ENCODE measurements at places on chromosomes 5 and 9.

DNA sequence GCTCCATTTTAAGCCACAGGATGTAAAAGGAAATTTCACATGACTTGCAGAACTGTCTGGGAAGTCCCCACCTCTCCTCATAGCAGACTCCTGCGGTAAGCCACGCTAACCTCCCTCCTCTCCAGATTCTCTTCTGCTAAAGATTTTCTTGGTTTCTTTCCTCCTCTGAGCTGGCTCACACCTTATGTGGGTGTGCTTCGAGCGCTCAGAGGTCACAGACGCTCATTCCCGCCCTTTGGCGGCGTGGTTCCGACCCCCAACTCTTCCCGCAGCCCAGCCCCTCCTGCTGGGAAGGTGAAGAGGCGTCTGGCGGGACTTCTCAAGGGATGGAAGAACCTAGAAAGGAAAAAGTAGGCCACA lies 32.9 kb upstream of the CDK20 start:
- DNase-seq: no peak

DNA sequence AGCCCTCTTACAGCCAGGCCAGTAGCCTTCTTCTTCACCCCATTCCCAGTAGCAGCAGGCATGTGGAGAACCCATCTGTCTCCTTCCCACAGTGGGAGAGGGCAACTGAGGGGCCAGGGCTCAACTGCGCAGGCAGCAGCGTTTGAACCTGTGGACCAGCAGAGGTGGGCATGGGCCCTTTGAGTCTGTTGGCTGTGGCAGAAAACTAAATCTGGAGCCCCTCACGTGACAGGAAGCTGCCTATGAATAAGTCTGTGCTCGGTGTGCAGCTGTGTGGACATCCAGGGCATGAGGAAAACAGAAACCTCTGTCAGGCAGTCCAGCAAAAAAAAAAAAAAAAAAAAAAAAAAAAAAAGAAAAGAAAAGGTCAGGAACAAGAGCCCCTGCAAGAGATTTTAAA lies 189.2 kb upstream of the NR3C1 start:
- peak; percentile 19 for DNase-seq

GRCh38 chr5:10627160-10627701 lies 63.4 kb downstream of the ANKRD33B start:
- DNase-seq: no peak

GRCh38 chr9:124613849-124614248 lies 106.7 kb upstream of the NR5A1 start:
- no peak for DNase-seq

DNA sequence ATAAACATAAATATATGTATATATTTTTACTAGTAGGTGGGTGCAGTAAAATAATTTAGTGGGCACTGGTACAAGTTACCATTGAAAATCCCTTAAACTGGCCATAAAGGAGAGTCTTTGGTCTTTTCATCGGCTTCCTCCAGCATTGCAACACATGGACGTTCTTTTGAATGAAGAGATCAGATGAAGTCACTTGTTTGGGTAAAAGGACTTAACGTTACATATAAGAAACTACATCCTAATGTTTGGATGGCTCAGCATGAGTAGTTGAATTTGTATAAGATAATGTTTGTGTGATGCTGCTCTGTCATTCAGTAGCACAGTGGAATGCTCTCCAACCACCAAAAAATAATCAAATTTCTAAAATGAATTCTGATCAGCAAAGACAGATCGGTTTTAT lies 31.6 kb downstream of the AFAP1L1 start:
- DNase-seq: no peak

DNA sequence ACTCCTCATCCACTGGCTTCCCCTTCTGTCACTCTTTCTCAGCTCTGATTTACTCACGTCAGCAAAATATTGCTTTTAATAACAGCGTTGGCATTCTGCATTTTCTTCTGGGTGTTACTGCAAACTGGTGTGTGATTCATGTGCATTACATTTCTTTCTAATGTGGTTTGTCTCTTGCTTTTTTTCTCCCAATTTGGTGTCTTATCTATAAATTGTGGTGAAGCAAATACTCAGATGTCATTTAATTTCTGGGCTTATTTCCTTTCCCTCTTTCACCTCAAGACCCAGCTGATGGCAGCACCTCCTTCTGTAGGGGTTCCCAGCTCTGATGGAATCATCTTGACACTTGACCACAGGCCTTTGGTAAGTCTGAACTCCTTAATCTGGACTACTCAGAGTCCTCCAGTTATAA lies 180.7 kb upstream of the ZNF618 start:
- DNase-seq: no peak

GRCh38 chr9:18545636-18546360 lies 71.8 kb downstream of the ADAMTSL1 start:
- no peak for DNase-seq

DNA sequence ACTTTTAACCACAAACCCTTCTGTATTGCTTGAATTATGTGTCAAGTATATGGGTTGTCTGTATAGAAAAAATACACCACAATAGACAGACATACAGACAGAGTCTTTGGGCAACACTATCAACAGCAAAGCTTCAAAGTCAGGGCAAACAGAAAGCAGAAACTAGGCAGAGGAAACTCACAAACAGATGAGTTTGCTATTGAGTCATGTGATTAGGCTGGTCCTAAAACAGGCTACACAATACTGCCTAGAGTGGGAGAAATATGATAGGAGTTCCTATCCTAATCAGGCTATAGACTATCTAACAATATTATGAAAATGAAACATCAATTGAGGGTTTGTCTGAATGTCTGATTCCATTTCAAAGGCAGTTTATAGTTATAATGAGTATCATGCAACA lies 156.4 kb downstream of the EDIL3 start:
- no peak for DNase-seq

- peak; percentile 68 for DNase-seq
Observed at GRCh38 chr5:179345433-179346321, at the start of gene ADAMTS2. ADAMTS2 (minus strand) TSS chr5:179345461; CDS start chr5:179345328, 133 bp downstream.

GRCh38 chr9:135898634-135899407 lies 8.5 kb downstream of the CAMSAP1 start:
- no peak for DNase-seq

DNA sequence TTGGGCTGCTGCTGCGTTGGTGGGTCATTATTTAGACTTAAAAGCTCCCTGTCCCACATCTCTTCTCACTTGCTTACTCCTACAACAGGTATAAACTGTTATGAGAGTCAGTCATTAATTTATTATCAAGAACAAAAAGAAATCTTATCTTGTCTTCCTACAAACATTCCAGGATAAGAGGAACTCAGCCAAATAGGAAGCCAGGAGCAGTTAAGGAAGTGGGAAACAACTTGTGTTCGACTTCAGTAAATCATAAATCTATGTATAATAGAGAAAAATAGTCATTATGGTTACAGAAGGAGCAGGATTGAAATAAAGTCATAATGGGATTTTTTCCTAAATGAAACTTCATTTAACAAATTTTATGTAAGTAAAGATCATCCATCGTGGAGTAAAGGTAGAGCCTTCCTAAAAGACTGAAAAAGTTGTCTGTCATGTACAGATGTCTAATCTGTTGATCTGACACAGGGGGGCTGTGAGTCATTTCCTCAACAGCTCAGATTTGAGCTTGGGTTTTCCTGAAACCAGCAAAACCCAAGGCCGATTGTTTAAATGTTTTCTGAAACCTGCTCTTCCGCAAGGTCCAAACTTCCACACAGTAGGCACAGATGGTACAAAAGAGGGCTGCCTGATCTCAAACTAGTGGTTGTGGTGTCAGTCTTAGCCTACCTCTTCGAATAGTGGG lies 25.3 kb upstream of the LRRTM2 start:
- no peak for DNase-seq

DNA sequence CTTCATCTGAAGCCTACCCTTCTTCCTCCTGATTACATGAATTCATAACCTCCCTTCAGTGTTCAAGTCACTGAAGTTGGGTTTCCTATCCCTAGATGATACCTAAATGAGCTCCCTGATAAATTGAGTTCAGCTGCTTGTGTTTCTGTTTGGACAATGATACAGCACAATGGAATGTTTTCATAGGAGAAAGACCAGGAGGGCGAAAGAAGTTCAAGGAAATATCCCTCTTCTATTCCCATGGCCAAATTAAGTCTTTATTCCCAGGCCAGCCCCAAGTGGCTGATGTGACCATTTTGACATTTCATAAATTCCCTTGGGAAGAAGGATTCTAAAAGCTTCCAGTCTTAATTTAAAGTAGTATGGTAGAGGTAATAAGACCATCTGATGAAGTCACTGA lies 555.8 kb upstream of the CLINT1 start:
- DNase-seq: no peak

DNA sequence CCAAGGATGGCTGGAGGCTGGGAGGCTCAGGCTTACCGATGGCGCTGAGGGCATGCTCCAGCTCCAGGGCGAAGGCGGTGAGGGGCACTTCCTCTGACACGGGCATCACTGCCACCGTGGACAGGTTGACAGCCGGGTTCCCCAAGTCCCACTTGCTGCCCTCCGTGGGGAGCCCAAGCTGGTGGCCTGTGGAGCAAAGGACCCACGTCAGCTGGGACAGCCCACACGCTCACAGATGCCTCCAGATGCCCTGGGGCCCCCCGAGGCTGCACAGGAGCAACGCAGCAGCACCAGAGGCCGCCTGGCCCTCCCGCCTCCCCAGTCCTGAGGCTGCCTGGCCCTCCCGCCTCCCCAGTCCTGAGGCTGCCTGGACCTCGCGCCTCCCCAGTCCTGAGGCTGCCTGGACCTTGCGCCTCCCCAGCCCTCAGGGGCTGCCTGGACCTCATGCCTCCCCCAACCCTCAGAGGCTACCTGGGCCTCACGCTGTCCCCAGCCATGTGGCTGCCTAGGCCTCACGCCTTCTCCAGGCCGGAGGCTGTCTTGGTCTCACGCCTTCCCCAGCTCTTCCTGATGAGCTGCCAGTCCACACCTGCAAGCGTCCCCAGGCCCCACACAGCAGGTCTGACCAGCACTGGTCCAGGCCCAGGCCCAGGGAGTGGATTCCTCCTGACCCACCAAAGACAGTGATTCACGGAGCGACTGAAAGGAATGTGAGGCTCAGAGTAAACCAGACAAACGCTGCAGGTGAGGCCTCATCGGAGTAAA lies 25.6 kb upstream of the NSMF start:
- DNase-seq: no peak

DNA sequence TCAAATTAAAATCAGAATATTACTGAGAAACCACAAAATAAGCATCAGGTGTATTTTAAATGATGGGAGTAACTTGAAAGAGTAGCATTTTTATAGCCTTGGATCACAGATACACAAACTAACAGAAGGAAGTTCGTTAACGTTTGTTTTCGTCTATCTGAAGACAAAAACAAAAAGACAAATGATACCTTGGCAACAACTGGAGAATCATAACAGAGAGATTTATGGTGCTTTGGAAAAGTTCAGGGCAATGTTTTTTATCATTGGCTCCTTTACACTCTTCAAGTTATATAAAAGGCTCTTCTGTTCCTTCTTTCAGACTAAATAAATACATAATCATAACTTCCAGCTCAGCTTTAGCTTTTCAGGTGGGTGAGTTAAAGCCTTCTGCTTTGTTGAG lies 128.1 kb upstream of the VLDLR start:
- DNase-seq: no peak

DNA sequence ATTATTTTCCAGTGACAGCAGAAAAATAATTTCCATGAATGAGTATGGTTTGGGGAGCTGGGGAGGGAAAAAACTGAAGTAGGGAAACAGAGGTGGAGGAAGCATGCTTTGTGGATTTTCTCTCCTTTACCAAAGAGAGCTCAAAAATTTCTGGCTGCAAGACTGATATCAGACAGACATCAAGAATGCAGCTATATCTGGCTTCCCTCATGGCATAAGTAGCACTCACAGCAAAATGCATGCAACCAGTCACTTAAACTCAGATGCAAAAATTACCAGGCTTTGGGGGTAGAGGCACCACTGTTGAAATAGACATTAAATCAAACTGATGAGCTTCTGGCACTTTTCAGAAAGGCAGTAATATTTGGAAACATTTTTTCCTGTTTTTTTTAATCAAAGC lies 196.9 kb downstream of the TSSK1B start:
- no peak for DNase-seq

- DNase-seq: no peak
Observed at GRCh38 chr9:114803479-114804265, 2.2 kb downstream of the TNFSF15 start.

DNA sequence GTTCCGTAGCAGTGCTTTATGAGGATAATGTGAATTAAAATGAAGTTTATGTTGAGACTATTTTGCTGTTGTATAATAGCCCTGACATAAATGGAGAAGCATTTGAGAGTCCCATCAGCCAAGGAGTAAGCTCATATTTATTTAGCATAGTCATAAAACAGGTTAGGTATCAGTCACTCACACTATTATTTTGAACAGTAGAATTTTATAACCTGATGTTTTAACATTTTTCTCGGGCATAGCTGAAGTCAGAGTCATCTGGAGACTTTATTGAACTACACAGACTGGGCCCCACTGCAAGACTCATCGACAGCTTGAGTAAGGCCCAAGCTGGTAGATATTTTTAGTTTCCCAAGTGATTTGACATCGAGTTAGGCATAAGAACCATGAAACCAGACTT lies 620.3 kb upstream of the WWC1 start:
- DNase-seq: no peak

DNA sequence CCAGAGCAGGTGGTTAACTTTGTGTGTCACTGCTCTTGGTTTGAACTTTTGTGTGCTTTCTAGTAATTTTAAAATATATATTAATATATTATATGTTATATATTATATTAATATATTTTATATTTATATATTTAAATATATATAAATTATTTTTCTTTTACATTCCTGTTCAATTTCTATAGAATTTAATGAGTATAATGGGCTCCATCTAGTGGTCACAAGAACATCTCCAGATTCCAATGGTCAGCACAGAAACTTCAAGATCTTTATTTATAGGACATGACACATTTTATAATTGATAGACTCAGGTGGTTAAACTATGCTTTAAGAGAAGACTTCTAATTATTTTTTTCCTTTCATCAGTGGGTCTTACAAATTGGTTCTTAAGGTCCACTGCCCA lies 39.1 kb downstream of the COL23A1 start:
- DNase-seq: no peak

DNA sequence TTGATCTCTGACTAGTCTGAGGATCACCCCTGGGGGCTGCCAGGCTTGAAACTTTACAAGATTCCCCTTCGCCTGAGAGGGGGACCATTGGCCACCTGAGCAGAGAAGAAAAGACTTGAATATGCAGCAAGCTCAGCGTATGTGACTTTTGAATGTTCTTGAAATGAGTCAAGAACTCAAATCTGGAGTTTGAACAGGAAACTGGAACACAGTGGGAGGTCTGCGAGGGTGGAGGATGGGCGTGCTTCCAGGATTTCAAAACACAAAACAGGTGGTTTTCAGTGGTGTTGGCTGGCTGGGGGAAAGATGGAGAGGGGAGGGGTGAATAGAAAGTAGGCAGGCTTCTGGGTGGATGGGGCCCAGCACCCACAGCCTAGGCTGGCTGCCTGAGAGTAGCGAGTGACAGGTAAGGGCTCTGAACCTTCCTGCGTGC lies 40.6 kb downstream of the TMEM174 start:
- DNase-seq: no peak

- no peak for DNase-seq
Observed at GRCh38 chr9:93207326-93207814, 23.4 kb downstream of the WNK2 start.

GRCh38 chr5:151737431-151737830 lies 21.0 kb downstream of the ATOX1 start:
- no peak for DNase-seq

GRCh38 chr5:127313847-127314473 lies 23.4 kb downstream of the MEGF10 start:
- DNase-seq: peak; percentile 82

- DNase-seq: no peak
Observed at GRCh38 chr9:93829271-93830011, 125.7 kb downstream of the BARX1 start.
